ENCODE measurements at places on chromosomes 7 and 10.

GRCh38 chr7:116418524-116418923, 81.0 kb upstream of the CAV2 start:
- no peak for DNase-seq

- no peak for DNase-seq
These were observed 29.0 kb downstream of the TIMM23 start for GRCh38 chr10:46001187-46001756.

DNA sequence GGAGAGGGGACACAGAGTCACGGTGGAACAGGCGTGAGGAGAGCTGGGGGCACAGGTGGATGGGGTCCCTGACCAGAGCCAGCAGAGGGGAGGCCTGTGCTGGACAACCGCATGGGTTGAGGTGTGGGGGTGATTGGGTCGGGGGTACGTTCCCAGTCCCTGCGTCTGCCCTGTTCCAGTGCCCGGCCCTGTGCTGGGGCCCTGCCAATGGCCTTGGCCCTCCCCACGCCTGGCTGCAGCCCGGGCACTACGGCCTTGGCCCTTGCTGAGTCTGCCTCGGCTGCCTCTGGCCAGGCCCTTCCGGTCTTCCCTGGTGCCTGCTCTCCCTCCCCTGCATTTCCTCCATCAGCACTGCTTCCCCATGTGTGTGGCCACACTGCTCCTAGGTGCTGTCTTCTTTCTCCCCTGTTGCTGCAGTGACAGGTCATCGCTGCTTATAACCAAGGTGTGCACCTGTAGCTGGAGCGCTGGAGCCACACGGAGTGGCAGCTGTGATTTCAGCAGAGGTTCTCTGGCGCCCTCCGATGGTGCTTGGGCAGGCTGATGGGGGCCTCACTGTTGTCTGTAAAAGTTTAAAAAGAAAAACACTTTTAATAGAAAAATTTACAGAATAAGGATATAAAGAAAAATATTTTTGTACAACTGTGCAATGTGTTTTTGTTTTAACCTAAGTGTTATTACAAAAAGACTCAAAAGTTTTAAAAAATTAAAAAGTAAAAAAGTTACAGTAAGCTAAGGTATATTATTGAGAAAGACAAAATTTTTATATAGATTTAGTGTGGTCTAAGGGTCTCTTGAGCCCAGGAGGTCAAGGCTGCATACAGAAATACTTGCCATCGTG, 45.2 kb upstream of the BHLHA15 start:
- DNase-seq = peak; percentile 23

GRCh38 chr10:48287417-48288391, 13.2 kb upstream of the FRMPD2 start:
- DNase-seq = no peak

DNA sequence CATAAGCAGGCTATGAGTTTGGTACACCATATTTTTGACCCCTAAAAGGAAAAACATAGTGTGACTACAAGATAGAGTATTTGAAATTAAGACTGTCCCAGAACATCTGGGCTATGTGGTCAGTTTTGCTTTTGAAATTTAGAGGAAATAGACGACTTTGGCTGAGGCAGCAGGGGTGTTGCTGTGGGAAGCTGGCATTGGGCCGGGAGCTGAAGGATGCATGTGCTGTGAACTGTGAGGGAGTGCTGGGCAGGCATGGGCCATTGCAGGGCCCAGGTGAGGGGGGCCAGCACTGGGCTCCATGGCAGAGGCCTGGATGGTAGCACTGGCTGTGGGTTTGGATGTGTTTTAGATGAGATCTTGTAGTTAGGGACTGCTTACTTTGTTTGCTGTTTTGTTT, 168.3 kb downstream of the BMPER start:
- DNase-seq = no peak

GRCh38 chr7:25710959-25711358, 441.0 kb upstream of the NFE2L3 start:
- no peak for DNase-seq

DNA sequence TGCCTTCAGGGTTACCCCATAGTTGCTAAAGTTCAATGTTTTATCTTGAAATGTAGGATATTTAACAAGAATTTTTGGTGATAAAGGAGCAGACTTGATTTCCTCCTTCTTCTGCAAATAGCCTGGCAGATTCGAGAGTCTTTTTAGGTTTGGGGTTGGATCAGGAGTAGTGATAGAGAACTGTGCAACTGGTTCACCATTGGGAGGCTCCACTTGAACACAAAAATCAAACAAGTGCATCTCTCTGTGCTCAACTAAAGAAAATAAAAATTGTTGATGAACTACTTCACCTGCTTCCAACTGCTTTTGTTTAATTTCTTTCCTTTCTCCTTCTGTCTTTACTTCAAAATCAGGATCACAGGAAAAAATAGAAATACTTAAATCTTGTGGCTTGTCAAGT, 58.5 kb downstream of the MACC1 start:
- DNase-seq = no peak

- DNase-seq = no peak
These were observed 156.6 kb upstream of the TMEM196 start for GRCh38 chr7:19930051-19930450.

- DNase-seq = no peak
These were observed 1064.9 kb downstream of the NXPH1 start for GRCh38 chr7:9498303-9498702.

GRCh38 chr10:5989756-5990155, 12.4 kb upstream of the IL15RA start:
- no peak for DNase-seq

DNA sequence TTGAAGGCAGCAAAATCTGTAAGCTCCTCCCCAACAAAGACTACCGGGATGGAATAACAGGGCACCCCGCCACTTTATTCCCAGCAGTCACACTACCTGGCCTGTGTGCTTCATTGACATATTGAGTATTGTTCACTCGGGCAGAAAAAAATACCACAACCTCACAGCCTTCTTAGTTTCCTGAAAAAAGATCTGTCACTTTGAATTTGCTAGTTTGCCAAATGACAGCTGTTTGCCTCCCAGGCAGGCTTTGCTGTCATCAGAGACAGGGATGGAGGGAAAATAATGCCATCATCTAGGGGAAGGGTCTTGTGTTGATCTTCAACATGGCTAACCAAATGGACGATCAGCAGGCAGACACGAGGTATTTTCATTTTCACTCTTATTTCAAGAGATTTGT, 26.9 kb downstream of the BMPER start:
- no peak for DNase-seq

DNA sequence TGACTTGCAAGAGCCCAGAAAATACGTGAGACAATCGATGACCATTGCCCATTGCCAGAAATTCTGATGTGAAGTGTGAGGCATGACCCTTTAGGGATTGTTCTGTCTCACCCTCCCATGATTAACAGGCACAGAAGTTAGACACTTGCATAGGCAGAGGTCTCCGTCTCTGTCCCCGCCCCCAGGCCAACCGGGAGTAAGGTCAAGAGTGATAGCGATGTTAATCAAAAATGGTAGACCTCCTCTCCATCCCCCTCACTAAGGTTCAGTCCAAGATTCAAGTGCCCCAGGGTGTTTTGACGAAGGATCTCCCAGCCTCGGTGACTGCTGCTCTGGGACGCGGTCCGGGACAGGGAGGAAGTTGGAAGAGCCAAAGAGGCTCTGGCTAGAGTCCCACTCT, 22.7 kb upstream of the TRPV6 start:
- DNase-seq = no peak

- no peak for DNase-seq
These were observed 551.5 kb downstream of the KCNMA1 start for GRCh38 chr10:77086081-77086480.

DNA sequence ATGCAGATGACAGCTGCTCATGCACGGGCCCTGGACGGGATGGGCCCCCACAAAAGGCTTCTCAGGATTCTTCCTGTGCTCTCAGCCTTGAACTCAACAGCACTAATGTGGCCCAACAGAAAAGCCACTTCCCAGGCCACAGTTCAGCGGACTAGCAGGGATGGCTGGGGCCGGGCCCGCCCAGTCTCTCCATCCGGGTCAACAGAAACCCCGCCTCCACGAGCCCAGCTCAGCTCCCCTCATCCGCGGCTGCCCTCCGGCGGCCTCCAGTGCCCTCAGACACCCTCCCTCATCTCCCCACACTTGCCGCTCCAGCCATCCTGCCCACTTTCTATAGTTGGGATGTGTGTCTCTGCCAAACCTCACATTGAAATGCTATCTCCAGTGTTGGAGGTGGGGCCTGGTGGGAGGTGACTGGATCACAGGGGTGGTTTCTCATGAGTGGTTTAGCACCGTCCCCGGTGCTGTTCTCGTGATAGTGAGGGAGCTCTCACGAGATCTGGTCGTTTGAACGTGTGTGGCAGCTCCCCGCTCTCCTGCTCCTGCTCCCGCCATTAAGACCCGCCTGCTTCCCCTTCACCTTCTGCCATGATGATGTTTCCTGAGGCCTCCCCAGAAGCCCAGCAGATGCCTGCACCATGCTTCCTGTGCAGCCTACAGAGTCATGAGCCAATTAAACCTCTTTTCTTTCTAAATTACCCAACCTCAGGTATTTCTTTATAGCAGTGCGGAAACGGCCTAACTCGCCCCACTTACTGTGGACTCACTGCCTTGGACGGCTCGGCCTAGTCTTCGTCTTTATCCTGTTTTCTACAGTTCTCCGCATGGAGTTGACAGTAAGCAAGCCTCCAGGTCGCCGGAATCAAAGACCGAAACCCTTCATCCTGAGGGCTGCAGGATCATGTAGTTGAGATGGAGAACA, 169.9 kb upstream of the RNF32 start:
- DNase-seq = no peak

GRCh38 chr7:21172800-21173199, 255.1 kb upstream of the SP4 start:
- no peak for DNase-seq

DNA sequence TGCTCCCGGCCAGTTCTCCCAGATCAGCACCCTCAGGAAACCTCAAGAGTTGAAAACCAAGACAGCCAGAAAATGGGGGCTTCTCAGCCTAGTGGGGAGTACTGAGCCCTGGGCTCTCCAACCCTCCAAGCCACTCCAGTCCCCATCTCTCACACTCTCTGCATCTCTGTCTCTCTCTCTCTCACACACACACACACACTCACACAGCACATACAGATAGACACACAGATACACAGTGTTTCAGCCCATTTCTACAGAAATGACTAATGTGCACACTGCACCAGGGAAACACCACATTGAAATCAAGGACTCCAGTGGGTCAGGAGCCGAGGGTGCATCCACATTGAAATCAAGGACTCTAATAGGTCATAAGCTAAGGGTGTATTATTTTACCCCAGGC, 107.5 kb downstream of the MKI67 start:
- no peak for DNase-seq

DNA sequence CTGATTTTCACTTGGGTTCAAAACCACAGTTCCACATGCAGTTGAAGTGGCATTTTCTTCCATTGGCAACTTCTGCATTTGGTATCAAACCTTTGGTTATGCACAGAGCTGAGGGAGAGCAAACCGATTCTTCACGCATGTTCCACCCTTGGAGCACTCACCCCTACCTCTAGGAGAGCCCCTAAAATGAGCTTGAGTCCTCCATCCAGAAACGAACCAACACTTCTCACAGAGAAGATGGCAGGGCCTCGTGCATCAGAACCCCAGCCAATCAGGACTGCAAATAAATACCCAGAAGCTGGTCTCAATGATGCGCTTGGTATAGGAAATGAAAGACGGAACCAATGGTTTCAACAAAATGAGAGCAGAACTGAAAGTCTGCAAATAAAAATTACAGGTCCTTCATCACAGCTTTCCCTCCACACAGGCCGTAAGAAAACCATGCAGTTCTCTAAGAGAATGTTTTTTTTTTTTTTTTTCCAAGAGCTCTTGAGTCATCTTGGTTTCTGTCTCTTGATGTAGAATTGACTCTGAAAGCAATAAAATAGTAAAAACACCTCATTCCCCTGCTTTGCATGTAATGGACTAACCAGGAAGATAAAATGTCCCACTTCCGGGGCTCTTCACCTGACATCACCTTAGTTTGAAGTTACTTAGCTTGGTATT, 23.9 kb downstream of the KLF6 start:
- DNase-seq = no peak

GRCh38 chr10:42941295-42941644, 135.6 kb upstream of the RET start:
- no peak for DNase-seq

GRCh38 chr7:2117646-2118045, 115.1 kb downstream of the MAD1L1 start:
- no peak for DNase-seq

DNA sequence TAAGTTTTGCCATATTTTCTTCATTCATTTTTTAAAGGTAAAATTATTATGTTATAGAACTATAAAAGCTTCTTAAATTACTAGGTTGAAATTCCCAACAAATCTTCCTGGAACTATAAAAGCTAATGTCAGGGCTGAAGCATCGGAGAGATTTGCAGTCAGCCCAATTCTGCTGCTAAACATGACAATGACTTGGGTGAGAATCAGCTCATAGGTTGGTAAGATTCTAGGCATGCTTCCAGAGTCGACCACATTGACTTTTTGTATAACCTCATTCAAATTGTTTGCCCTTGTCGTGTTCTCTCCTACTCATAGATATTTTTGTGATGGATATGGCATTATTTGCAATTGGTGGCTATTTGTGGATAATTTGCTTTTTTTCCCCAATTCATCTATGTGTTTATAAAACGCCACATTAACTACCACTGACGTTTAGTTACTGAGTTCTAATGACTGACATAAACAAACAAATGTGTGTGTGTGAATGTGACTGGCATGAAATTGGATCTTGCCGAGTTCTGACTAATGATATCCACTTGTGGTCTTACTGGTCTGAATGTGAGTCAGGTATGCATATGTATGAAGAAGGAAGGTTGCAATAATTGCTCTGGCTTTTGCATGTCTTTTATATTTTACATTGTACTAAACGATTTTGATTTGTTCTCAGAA, 579.8 kb downstream of the PARD3 start:
- DNase-seq = no peak

DNA sequence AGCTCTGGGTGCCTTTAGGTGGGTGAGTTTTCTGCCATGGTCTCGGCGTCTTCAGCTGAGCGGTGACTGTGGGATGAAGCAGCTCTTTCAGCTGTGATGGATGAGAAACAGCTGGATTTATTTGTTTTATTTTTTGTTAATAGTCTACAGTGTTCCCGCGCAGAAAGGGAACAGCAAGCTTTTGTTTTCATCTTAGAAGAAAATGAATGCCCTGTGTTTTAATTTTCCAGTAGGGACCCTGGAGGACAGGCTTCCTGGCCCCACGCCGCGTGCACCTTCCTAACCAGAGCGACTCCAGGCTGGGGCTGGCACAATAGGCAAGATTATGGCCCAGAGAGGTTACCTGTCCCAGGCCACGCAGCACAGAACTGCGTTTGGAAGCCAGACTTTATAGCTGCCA, 57.6 kb downstream of the GTF2IRD1 start:
- DNase-seq = no peak

GRCh38 chr10:103566536-103566935, 73.0 kb downstream of the NEURL1 start:
- DNase-seq = no peak

- DNase-seq = no peak
These were observed 40.8 kb downstream of the RGS10 start for GRCh38 chr10:119501690-119502089.

DNA sequence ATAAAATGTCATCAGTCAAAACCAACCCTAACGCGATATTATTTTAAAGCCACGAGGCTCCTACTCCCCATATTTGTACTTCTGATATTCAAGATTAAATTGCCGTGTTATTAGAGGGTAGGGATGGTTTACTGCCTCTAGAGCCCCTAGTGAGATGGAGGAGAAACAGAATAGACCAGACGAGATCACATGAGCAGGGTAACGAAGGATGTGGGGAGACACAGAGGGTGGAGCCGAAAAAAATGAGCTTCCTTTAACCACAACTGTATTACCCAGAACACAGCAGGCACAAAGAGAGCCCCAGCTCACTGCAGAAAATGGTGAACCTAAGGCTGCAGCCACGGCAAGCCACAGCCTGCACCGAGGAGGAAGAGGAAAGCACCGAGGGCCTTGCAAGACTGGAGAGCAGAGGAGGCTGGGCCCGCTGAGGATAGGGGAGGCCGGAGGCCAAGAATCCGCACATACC, 14.3 kb downstream of the ZC3HAV1 start:
- no peak for DNase-seq
